ENCODE measurements at places on chromosomes 2 and 18.

- DNase-seq: no peak
These were observed 5.4 kb upstream of the CNDP1 start for GRCh38 chr18:74528913-74529312.

DNA sequence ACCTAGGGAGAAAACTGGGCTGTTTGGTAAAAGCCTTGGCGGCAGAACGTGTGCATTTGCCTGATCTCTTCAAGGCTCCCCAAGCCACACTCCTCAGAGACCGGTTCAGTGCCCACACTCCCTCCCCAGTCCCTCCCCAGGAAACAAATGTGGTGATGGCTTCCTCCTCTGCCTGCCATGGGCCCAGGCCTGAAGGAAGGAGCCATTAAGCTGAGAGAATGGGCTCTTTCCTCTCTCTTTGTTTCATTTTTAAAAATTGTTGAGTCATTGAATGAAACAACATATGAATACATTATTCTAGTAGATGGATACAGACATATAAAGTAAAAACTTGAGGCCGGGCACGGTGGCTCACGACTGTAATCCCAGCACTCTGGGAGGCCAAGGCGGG lies 50.6 kb upstream of the YWHAQ start:
- no peak for DNase-seq

GRCh38 chr2:97870396-97870843 lies 125.3 kb downstream of the TMEM131 start:
- DNase-seq: no peak

DNA sequence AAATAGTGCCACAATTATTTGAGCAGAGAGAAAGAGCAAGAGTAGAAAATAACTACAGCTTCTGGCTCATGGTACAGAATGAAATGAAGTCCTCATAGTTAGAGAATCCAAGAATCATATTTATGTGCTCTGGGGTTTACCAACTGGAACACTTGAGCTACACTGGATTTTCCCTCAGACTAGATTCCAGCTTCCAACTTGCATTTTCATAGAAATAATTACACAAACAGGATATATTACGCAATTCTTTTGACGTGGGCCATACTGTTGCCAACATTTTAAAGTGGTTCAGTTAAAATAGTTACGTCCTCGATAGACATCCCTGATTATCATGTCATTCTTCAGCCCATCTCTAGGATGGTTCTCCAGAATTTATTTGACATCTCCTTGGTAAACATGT lies 129.2 kb downstream of the ETAA1 start:
- DNase-seq: no peak
